ENCODE measurements at places on chromosomes 5 and 9.

DNA sequence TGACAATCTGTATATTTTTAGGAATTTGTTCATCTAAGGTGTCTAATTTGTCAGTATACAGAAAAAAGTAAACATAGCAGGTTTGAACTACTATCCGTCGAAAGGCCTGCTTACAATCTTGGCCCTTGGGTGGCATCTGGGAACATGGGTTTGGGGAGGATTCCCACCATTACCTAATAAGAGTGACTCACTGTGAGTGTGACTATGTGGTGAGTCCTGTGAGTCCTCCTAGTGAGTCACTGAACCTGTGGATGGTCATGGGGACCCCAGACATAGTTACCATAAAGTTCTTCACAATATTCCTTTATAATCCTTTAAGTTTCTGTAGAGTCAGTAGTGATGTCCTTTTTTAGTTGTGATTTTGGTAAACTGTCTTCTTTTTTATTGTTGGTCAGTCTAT lies 37.0 kb downstream of the RNF130 start:
- peak; percentile 69 for DNase-seq

GRCh38 chr5:40797273-40798011 lies 732 bp downstream of the PRKAA1 start:
- DNase-seq, result peak; percentile 76

DNA sequence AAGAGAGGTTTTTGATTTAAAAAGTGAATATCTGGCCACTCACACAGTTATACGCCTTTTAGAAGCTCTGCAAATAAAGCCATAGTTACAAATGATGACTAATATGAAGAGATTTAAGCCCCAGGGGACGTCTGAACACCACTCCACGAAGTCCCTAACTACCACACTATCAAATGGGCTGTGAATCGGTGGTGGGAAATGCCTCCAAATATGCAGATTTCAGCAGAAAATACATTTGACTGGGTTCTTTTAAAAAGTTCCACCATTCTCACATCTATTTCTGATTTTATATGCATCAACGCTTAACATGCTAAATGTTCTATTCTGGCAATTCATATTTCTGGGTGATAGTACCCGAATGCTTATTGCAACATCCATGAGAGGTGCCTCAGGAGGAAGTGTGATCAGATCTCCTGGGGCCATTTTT lies 22.5 kb downstream of the TICAM2 start:
- DNase-seq, result no peak

DNA sequence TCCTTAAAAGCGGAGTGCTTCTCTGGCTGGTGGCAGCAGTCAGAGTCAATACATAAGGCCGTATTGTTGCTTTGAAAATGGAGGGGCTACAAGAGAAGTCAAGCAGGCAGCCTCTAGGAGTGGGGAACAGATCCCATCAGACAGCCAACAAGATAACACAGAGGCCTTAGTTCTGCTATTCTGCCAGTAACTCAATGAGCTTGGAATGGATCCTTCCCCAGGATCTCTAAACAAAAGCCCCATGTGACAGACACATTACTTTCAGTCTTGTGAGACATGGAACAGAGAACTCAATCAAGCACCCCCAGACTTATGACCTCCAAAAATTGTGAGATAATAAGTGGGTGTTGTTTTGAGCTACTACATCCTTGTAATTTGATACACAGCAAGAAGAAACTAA lies 158.6 kb downstream of the RFX3 start:
- DNase-seq, result no peak

GRCh38 chr9:69621730-69622460 lies 50.3 kb downstream of the APBA1 start:
- DNase-seq, result peak; percentile 10

GRCh38 chr5:79236362-79236969 lies 535 bp downstream of the JMY start:
- peak; percentile 58 for DNase-seq

DNA sequence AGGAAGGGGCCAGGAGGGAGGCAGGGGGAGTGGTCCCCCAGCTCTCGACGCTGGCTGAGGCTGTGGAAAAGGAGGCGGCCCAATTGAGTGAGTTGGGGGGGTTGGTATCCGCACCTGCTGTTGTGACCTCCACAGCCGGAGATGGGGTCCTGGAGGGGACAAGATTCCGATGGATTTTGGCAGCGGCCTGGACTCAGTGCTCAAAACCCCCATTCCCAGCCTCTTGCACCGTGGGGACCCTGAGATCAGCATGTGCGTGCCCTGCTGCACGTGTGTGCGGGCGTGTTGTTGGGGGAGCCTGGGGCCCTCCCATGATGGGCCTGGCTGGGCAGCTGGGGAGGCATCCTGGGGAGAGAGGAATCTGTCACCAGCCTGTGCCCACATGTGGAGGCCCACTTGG lies 15.0 kb downstream of the CNTFR start:
- no peak for DNase-seq

DNA sequence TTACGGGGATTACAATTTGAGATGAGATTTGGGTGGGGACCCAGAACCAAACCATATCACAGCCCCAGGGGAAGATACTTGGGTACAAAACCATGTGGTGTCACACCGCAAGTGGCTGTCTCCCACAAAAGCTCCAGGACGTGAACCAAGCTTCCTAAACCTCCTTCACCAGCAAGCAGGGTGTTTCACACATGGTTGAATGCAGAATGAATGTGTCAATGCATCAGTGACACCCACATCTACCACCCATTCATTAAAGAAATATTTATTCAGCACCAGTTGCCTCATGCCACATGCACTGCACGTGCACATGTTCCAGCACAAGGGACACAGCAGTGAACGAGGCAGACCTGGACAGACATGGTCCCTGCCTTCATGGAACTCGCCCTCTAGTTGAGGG lies 70.9 kb upstream of the SPOCK1 start:
- DNase-seq, result peak; percentile 18

DNA sequence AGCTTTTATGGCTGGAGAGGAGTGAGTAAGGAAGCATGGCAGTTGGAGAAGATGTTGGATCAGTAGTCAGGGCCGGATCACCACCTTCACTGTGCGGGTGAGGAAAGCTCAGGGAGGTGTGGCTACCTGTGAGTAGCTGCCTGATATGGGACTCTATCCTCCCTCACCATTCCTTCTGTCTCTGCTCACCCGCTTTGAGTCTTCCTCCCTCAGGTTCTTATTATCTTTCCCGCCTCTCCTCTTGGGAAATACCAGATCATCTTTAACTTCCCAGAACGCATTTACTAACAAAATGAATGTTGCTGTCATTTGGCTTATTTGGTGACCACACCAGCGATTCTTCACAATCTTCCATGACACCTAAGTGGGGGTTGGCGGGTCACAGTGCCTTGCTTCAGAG lies 140.7 kb upstream of the GPR151 start:
- no peak for DNase-seq

GRCh38 chr5:15704397-15704947 lies 204.5 kb downstream of the FBXL7 start:
- DNase-seq, result no peak

- no peak for DNase-seq
Observed at GRCh38 chr5:100424787-100425186, 110.4 kb upstream of the FAM174A start.

DNA sequence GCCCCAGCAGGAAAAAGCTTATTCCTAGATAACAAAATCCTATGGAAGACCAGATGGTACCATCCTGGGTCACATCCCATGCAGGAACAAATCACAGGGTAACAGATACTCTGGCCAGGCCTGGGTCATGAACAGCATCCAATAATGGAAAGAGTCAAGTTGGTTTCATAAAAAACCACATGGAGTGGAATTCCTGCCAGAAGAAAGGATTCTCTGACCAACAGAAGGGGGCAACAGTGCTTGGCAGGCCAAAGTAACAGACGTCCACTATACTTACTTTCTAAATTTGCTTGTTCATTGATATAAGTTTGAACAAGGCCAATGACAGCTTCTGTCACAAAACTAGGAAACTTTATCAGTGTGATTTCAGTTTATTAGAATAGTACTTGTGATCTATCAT lies 273.5 kb downstream of the ARRDC3 start:
- no peak for DNase-seq

DNA sequence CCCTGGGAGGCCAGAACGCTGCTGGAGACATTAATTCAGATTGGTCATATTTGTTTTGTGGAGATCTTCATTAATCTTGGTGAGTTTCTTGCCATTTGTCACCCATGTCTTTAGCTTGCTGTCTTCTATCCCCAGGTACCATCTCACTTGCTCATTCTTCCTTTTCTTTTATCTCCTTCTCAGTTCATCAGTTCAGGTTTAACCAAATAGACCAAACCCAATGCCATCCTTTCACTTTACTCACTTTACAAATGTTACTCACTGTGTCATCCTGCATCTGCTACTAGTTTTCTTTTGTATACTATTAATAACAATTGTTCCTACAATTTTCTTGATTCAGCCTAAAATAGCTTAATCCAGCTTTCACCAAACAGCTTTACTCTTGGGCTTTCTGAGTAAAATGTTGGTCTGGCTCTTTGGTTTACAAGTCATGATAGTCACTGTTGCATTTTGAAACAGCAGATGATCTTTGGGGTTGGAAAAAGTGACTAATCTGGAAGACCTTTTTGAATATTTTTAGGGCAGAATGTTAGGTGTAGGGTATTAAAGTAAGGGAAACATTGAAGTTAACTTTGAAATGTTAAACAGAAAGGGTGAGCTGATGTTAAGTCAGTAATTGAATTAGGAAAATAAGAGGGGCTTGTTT lies 246.9 kb downstream of the ZSWIM6 start:
- DNase-seq, result no peak

DNA sequence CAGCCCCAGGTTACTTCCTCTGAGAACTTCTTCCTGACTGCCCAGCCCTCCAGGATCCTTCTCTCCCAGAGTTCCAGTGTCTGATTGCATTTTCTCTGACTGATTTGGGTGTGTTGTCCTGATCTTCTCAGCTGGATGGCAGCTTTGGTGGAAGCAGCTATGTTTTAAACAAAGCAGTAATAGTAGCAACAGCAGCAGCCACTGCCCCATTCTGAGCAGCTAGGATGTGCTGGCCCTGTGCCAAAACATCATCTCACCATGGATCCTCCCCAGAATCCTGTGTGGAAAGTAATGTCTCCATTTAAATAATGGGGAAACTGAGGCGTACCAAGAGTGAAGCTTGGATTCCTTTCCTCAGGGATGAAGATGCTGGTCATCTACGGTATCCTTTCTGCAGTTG lies 46.4 kb upstream of the PSD2 start:
- peak; percentile 30 for DNase-seq
